ENCODE measurements at places on chromosomes 4 and X.

- no peak for DNase-seq
These were observed 4.8 kb downstream of the TBC1D14 start for GRCh38 chr4:6914448-6914847.

- DNase-seq = no peak
These were observed 29.7 kb downstream of the PPP1R2C start for GRCh38 chrX:42748067-42748850.

- no peak for DNase-seq
These were observed 71.0 kb downstream of the PRSS12 start for GRCh38 chr4:118281611-118282442.

DNA sequence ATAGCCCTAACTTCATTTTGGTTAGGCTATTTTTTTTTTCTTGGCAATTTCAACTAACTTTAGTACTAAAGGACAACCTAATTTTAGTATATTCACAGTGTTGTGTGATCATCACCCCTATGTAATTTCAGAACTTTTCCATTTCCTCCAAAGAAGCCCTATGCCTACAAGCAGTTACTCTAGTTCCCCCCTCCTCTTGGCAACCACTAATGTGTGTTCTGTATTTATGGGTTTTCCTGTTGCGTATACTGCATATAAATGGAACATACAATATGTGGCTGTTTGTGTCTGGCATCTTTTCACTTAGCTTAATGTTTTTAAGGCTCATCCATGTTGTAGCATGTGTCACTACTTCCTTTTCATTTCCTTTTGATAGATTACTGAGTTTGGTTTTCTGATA is 57.6 kb downstream of the N4BP2 start:
- DNase-seq = no peak

GRCh38 chr4:89166971-89167475 is 55.7 kb downstream of the TIGD2 start:
- DNase-seq = no peak

- no peak for DNase-seq
These were observed 126.8 kb downstream of the PAPSS1 start for GRCh38 chr4:107593230-107593629.

- no peak for DNase-seq
These were observed 249.1 kb upstream of the FAM47A start for GRCh38 chrX:34381241-34381640.

DNA sequence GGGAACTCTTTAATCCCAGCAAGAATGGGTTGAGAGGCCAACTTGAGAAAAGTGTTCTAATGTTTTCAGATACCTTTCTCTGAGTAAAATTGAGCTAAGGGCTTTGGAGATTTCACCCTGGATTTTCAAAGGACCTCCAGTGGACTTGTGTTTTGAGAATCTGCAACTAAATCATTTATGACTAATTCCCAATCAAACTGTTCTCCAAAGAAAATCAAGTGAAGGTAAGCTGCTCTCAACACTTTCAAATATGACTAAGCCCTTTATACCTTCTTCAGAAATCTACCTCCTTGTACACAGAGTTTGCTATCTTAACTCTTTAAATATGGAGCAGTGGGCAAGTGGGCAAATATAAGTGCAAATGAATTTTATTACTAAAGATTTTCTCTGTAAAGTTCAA is 392.9 kb downstream of the PDGFC start:
- no peak for DNase-seq

- DNase-seq = no peak
These were observed 1660.3 kb upstream of the PCDH10 start for GRCh38 chr4:131488772-131489171.

DNA sequence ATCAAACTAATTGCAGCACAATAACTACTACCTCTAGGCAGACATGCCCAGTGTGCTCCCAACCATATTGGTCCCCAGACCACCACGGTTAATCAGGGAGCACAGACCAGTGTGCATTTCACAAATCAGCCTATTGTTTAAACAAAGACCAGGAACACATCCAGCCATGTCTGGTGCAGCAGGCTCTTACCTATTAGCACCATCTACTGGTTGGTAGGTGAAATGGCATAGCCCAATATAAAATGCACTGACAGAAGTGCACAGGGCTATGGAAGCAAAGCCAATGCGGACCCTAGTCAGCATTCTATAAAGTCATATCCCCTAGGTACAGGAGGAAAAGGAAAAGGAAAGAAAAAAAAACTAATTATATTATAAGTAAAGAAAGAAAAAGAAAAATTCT is 15.5 kb upstream of the CYLC1 start:
- DNase-seq = no peak

- DNase-seq = no peak
These were observed 183.8 kb upstream of the VCX3A start for GRCh38 chrX:6718766-6719165.
